ENCODE measurements at places on chromosomes 2 and 18. TPM values are rescaled to one million over a fixed set of nuclear protein-coding genes. Genes with fewer than 3 reads are reported as not detected.

- DNase-seq = no peak
Measured at GRCh38 chr2:191190861-191191552, 40.2 kb upstream of the STAT4 start.

GRCh38 chr2:71078624-71079023, 10.2 kb downstream of the NAGK start:
- no peak for DNase-seq

- DNase-seq = no peak
Measured at GRCh38 chr2:127405255-127405610, 13.0 kb upstream of the PROC start.

OXER1 gene
- total RNA-seq = 0.18 TPM

DNA sequence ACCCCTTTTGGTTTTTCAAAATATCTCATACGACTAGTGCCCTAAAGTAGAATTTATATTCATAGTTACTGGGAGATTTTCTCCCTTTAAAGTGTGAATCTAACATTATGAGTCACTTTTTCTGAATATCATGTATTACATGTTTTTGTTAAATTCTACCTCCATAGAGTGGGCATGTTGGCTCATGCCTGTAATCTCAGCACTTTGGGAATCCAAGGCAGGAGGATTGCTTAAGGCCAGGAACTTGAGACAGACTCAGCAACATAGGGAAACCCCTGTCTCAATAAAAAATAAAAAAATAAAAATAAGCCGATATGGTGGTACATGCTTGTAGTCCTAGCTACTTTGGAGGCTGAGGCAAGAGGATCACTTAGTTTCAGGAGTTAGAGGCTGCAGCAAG, 45.3 kb upstream of the UNC80 start:
- no peak for DNase-seq

- DNase-seq = no peak
Measured at GRCh38 chr18:7466190-7466589, 100.9 kb upstream of the PTPRM start.

DNA sequence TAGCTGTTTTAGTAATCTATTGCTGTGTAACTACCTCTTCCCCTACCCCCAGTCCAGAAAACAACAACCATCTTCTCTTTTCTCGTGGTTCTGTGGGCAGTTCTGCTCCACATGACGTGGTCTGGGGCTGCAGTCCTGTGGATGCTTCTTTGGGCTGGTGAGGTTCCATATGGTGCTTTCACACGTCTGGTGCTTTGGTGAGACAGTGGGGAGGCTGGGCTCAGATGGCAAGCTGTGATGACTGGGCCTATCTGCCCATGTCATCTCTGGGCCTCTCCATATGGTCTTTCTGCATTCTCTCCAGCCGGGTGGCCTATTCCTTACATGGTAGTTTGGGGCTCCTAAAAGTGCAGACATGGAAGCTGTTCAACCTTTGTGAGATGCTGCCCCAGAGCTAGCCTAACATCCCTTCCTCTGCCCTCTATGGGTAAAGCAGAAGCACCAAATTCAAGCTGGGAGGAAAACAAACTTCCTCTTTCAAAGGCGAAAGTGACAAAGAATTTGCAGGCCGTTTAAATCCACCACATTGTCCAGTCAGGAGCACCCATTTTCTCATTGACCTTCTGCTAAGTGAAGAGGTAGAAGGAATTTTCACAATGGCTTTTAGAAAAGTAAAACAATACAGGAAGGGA, 68.3 kb upstream of the IL1R1 start:
- no peak for DNase-seq

ZAP70 gene
- total RNA-seq = 7.8 TPM

GCG gene
- not detected for total RNA-seq

- no peak for DNase-seq
Measured at GRCh38 chr18:29496152-29496680, 1319.3 kb upstream of the CDH2 start.

- DNase-seq = no peak
Measured at GRCh38 chr2:220811952-220812570, 760.0 kb downstream of the EPHA4 start.

PLB1 gene
- 1.1 TPM for total RNA-seq

- DNase-seq = no peak
Measured at GRCh38 chr18:9066358-9066757, 36.1 kb upstream of the NDUFV2 start.

DNA sequence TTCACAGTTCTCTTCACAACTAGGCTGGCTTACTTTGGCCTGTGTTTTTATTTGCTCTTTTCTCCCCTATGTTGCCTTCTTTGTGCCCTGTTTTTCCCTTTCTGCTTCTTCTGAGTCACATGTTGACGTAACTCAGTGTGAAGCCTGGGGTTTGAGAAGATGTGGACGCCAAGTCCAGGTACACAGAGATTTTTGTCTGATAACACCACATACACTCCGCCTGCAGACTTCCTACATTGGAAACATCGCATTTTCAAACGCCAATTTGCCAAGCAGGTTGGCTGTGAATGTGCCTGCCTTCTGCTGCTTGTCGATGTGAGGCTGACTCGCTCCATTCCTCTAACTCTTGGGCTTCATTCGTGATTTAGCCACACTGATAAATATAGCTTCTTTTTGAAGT, 62.6 kb upstream of the FN1 start:
- DNase-seq = no peak

VAMP5 gene
- 6.1 TPM for total RNA-seq

DNA sequence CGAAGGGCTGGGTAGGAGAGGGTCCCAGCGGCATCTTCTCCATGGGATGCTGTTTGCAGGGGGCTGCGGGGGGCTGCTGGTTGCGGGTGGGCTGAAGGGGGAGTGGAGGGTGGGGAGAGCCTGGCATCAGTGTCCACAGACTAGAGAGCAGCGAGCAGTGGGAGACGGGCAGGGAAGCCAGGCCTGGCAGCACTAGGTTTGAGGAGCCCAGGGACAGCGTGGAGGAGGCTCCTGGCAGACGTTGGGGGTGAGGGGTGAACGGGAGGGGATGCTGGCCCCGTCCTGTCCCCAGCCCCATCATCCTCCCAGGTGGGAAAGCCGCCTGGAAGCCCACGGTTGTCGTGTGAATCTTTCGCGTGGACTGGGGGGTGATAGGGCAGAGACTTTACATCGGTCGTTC, 48.2 kb upstream of the TFCP2L1 start:
- DNase-seq = no peak

BCL2 gene
- total RNA-seq = 3.1 TPM

HRH4 gene
- not detected for total RNA-seq

DNA sequence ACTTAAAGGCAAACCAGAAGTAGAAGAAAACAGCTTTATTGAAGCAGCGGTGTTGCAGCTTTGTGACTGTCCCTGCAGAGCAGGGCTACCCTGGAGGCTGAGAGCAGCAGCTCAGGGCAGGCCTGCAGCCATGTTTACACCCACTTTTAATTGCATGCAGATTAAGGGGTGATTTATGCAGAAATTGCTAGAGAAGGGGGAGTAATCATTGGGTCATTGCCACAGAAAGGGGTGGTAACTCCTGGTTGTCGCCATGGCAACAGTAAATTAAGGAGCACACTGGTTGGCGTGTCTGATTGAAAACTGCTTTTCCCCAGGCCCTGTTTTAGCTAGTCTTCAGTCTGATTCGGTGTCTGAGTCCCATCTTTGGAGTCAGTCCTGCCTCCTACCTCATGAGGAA, 195.4 kb upstream of the HDAC4 start:
- DNase-seq = no peak

GRCh38 chr2:236661061-236661761, 91.6 kb downstream of the ACKR3 start:
- no peak for DNase-seq

GRCh38 chr2:101241158-101241557, 11.5 kb upstream of the CNOT11 start:
- no peak for DNase-seq

OTX1 gene
- not detected for total RNA-seq

DNA sequence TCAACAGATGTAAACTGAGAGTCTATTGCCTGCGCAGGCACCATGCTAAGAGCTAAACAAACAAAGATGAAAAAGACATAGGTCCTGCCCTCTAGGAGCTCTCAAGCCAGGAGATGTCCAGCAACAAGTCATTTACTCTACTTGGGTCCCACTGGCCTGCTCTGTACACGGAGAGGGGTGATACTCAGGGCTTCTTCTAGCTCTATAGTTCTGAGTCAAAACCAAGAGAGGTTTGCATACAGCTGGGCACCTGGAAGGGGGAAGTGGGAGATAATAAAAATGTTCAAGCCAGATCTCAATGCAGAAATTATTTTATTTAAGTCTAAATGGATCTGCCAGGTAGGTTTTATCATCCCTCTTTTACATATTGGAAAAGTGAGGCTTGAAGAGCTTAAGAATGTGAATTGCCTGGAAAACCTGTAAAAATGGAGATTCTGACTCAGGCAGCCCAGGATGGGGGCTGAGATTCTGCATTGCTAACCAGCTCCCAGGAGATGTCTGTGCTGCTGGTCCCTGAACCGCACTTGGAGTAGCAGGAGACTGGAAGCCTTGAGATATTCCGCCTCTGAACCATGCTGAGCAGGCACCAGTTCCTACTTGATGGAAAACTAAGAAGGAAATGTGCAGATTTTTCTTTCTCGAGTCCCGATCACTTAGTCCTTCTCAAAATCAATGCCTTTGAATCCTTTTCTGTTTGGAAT, 201.1 kb downstream of the PRKCE start:
- DNase-seq = no peak

DNA sequence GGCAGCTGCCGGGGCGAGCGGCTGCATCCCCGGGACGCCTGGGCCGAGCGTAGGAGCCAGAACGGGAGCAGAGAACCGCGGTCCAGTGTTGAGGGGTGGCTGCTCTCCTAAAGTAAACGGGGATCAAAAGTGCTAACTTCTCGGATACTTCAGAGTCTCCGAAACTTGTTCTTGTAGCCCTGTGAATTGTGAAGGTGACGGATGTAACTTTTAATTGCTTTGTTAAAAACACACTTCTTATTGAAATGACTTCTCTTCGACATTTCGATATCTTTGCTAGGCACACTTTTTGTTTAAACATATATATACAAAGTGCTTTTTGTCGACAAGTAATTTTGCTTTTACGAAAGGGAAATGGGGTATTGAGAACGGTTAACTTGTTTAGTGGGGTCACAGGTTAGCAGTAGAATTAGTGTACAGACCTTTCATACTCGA, 540 bp downstream of the ATP9B start:
- DNase-seq = no peak

SULT1C4 gene
- 1.2 TPM for total RNA-seq

SERPINB11 gene
- 85.9 TPM for total RNA-seq

GRCh38 chr18:70781860-70782453, 493.1 kb downstream of the SOCS6 start:
- no peak for DNase-seq

- no peak for DNase-seq
Measured at GRCh38 chr2:119480718-119481142, 43.6 kb downstream of the SCTR start.

IGFBP5 gene
- 68.9 TPM for total RNA-seq

DNA sequence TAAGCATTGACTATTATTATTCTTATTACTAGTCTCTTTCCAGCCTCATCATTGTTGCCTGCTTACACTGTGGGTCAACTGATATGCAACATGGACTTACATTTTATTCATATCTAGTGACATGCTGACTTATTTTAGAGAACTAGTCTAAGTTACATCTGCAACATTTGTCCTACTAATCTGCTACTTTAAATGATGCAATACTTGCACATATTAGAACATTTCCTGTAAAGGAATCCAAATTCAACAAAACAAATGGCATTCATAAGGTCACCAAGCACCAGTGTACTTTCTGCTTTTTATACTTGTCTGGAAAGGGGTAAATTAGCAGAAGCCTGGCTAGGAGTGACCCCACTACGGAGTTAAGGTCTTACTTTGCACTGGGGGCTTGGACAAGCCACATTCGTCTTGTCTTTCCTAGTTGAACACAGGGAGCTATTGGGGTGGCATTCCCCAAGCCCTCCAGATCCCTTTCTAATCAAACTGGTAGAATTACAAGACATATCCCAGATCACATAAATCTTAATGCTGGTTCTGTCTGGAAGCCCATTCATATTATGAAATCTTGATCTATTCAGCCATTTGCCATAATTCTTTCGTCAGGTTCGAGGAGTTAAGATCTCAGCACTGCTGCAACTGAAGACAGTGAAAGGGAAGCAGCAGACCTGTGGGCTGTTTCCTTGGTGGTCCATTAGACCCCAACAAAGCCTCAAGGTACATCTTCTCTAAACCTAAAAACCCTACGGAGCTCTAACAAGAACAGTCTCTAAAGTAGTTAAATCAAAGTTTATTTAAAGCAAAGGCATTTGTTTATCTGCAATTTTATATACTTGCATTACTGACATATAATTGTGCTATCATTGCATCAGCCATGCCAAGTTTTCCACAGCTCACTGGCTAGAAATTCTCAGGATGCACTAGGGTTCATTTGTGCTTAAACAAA, 49.9 kb upstream of the RTN4 start:
- DNase-seq = no peak

GRCh38 chr2:207133820-207134519, 31.8 kb downstream of the KLF7 start:
- no peak for DNase-seq

SERPINB13 gene
- total RNA-seq = 168 TPM

GRCh38 chr2:215540658-215541057, 104.8 kb upstream of the FN1 start:
- DNase-seq = no peak

DNA sequence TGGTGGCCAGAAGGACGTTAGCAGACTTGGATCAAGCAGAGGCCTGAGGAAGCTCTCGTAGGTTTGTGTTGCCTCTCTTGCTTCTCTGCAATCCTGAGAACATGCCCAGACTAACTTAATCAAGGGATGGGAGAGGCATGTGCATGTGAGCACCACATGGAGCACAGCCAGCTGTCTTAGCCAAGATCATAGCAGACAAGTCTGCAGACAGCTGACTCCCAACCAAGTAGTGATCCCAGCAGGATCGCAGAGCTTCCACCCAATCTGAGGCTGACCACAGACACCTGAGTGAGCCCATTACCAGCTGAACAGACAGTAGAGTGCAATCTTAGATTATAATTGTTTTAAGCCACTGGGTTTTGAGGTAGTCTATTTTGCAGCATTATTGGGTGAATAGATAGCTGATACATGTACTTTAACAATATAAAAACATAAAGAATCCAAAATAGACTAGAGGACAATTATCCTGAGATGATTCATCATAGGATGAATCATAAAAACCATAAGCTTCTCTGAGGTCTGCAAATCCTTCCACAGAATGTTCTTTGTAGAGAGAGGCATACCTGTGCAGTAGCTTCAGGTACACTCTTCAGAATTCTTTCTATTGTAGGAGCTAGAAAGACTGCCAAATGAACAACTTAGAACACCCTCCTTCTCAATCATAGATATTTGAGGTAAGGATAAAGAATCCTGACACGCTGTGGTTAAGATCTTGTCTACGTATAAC, 25.2 kb upstream of the FAM110C start:
- DNase-seq = no peak
